ENCODE measurements at places on chromosomes 4 and X. TPM values are rescaled to one million over a fixed set of nuclear protein-coding genes. Genes with fewer than 3 reads are reported as not detected.

- H3K36me3 ChIP-seq, result no peaks in the 10 kb centered on the region
- H3K4me3 ChIP-seq, result no peak overlapping the region
- peaks cover 9% of the 10 kb centered on the region for H3K4me1 ChIP-seq
- DNase-seq, result no peak
- H3K27ac ChIP-seq, result no peak overlapping the region
- H3K27me3 ChIP-seq, result no peaks in the 10 kb centered on the region
These were observed 55.3 kb downstream of the APLN start for GRCh38 chrX:129599499-129599898.

GRCh38 chr4:181618896-181619295, 624.3 kb upstream of the TENM3 start:
- no peak for DNase-seq
- no peaks in the 10 kb centered on the region for H3K27me3 ChIP-seq
- H3K4me1 ChIP-seq, result no peaks in the 10 kb centered on the region
- H3K27ac ChIP-seq, result no peak overlapping the region
- no peaks in the 10 kb centered on the region for H3K36me3 ChIP-seq

DNA sequence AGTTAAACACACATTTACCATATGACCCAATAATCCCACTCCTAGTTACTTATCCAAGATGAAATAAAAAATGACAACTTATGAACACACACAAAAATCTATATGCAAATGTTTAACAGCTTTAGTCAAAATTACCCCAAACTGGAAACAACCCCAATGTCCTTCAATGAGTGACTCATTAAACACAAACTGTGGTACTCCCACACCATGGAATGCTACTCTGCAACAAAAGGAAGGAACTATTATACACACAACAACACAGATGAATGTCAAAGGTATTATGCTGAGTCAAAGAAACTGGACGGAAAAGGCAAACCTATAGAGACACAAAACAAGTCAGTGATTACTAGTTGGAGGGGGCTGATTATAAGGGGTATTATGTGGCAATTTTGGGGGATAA, 40.5 kb downstream of the MED14 start:
- DNase-seq, result no peak
- no peak overlapping the region for H3K4me3 ChIP-seq
- H3K4me1 ChIP-seq, result peaks cover 3% of the 10 kb centered on the region
- H3K27me3 ChIP-seq, result no peaks in the 10 kb centered on the region
- peaks cover 30% of the 10 kb centered on the region for H3K36me3 ChIP-seq

DNA sequence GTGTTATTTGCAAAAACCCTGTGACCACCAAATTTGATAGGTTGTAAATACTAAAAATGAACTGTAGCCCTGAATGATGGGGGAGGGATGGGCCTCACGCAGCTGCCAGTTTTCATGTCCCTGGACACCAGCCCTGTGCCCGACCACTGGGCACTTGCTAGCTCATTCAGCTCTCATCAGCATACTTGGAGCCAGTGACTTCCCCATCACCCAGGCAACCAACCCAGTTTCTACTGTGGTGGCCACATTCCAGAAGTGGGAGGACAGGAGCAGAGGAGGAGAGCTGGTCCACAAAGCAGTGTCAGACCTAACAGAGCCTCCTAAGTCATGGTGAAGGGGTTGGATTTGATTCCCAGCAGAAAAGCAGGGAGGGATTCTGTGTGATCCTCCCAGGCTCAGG, 128.2 kb downstream of the CPEB2 start:
- H3K4me1 ChIP-seq, result no peaks in the 10 kb centered on the region
- H3K36me3 ChIP-seq, result no peaks in the 10 kb centered on the region
- DNase-seq, result no peak
- H3K27ac ChIP-seq, result no peak overlapping the region
- H3K4me3 ChIP-seq, result no peak overlapping the region

GRCh38 chr4:98612318-98613250, 45.8 kb downstream of the TSPAN5 start:
- H3K27ac ChIP-seq, result no peak overlapping the region
- peaks cover 41% of the 10 kb centered on the region for H3K4me1 ChIP-seq
- H3K36me3 ChIP-seq, result peaks cover 8% of the 10 kb centered on the region
- no peaks in the 10 kb centered on the region for H3K27me3 ChIP-seq
- peak overlapping the region; percentile 1 for H3K4me3 ChIP-seq
- DNase-seq, result no peak

- no peaks in the 10 kb centered on the region for H3K27me3 ChIP-seq
- H3K4me3 ChIP-seq, result no peak overlapping the region
- DNase-seq, result no peak
- H3K4me1 ChIP-seq, result no peaks in the 10 kb centered on the region
These were observed 8.4 kb downstream of the ANK2 start for GRCh38 chr4:113057891-113058290.

- peaks cover 11% of the 10 kb centered on the region for H3K4me1 ChIP-seq
- peaks cover 41% of the 10 kb centered on the region for H3K36me3 ChIP-seq
- no peak for DNase-seq
- no peaks in the 10 kb centered on the region for H3K27me3 ChIP-seq
- H3K27ac ChIP-seq, result no peak overlapping the region
- no peak overlapping the region for H3K4me3 ChIP-seq
These were observed 63.2 kb downstream of the ANAPC10 start for GRCh38 chr4:145034727-145035211.

DNA sequence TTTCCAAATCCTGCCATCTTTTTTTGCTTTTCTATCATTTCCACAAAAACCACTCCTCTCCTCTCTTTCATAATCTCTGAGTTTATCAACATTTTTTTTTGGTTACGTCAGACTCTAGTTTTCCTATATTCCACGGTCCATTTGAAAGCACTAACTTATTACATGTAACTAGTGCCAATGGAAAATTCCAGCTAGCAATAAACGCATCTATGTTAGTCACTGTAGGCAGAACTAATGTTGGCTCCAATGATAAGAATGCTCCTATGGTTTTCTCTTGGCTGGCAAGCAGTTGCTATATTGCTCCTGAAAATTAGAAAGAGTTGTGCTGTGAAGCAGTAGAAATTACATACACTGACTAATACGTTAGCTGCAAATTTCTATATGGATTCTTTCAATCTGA, 634.6 kb upstream of the FTHL17 start:
- H3K4me1 ChIP-seq, result no peaks in the 10 kb centered on the region
- no peak overlapping the region for H3K4me3 ChIP-seq
- no peak for DNase-seq

DNA sequence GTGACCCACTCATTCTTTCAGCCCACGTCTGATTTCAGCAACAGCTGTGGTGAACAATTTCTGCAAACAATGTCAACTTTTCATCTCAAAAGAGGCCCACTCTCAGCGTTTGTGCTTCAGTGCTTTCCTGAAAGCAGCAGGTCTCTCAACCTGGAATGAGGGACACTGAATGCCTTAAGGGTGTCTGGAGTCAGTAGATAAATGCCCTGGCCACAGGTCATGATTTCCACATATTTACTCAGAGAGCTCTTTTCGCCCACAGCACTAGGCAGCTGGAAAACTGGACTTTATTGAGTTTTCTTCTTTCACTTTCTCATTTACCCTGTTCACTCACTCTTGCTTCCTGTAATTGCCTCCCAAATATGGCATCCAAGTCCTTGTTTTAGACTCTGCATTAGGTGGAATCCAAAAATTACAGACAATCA, 52.8 kb downstream of the NPFFR2 start:
- no peaks in the 10 kb centered on the region for H3K36me3 ChIP-seq
- no peaks in the 10 kb centered on the region for H3K4me1 ChIP-seq
- DNase-seq, result no peak
- no peaks in the 10 kb centered on the region for H3K27me3 ChIP-seq
- no peak overlapping the region for H3K27ac ChIP-seq
- no peak overlapping the region for H3K4me3 ChIP-seq

DNA sequence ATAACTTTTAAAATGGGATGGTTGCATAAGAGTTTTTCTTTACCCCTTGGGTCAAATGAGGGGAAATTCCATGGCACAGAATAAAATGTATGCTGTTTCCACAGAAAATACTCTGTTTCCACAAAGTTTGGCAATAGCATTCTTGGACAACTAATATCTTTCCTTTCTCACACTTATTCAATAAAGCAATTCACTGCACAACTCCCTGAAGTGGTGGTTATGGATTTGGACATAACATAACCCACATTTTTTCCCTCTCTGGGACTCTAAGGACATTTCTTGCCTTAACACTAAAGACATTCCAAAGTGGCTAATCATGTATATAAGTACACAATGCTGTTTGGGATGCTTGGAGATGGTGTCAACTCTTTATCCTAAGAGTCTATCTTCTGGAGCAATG, 51.7 kb upstream of the GPM6B start:
- H3K4me3 ChIP-seq, result no peak overlapping the region
- no peak overlapping the region for H3K27ac ChIP-seq
- H3K36me3 ChIP-seq, result no peaks in the 10 kb centered on the region
- no peak for DNase-seq

- H3K4me3 ChIP-seq, result no peak overlapping the region
- no peaks in the 10 kb centered on the region for H3K4me1 ChIP-seq
- DNase-seq, result no peak
- H3K27me3 ChIP-seq, result no peaks in the 10 kb centered on the region
These were observed 87.6 kb downstream of the SEL1L3 start for GRCh38 chr4:25775166-25775565.

GRCh38 chrX:139563251-139563650, 32.7 kb downstream of the F9 start:
- H3K36me3 ChIP-seq, result no peaks in the 10 kb centered on the region
- no peaks in the 10 kb centered on the region for H3K27me3 ChIP-seq
- H3K4me1 ChIP-seq, result no peaks in the 10 kb centered on the region
- no peak overlapping the region for H3K4me3 ChIP-seq
- H3K27ac ChIP-seq, result no peak overlapping the region
- no peak for DNase-seq

DNA sequence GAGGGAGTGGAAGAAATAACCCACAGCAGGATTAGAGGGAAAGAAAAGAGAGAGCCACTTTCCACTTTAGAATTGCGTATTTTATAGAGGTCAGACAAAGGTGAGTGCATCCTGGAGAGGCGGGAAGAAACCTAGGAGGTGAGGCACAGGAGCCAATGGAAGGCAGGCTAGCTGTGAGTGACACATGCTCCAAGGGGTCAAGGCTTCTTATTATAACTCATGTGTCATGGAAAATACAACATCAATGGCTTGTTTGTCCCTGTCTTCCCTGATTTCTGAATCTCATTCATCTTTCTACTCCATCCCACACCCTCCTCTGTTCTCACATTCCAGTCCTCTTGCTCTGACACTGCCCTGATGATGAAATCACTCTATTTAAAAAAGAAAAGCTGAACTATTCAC, 14.4 kb downstream of the ANXA3 start:
- DNase-seq, result no peak
- no peak overlapping the region for H3K4me3 ChIP-seq
- no peaks in the 10 kb centered on the region for H3K36me3 ChIP-seq
- no peaks in the 10 kb centered on the region for H3K4me1 ChIP-seq

DNA sequence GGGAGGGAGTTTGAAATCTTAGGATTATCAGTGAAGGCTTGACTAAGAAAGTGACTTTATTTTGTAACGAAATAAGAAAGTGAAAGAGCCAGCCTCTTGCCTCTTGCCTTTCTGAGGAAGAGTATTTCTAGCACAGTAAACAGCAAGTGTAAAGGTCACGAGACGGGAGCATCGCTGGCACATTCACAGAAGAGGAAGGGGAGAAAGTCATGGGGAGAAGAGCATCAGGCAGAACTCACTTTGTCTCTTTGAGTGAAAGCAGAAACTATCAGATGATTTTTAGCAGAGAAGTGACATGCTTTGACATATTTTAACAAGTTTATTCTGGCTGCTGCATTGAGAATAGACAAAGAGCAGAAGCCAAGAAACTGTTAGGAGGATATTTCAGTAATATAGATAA, 313.8 kb downstream of the CAMK2D start:
- H3K36me3 ChIP-seq, result peaks cover 16% of the 10 kb centered on the region
- DNase-seq, result peak; percentile 70
- H3K27ac ChIP-seq, result no peak overlapping the region
- H3K4me1 ChIP-seq, result peaks cover 28% of the 10 kb centered on the region
- H3K27me3 ChIP-seq, result no peaks in the 10 kb centered on the region

GRCh38 chr4:99301376-99302164, 10.8 kb upstream of the ADH1A start:
- no peak overlapping the region for H3K27ac ChIP-seq
- H3K4me1 ChIP-seq, result no peaks in the 10 kb centered on the region
- no peaks in the 10 kb centered on the region for H3K27me3 ChIP-seq
- no peaks in the 10 kb centered on the region for H3K36me3 ChIP-seq
- no peak for DNase-seq
- no peak overlapping the region for H3K4me3 ChIP-seq

- DNase-seq, result peak; percentile 67
- peaks cover 37% of the 10 kb centered on the region for H3K4me1 ChIP-seq
- H3K27me3 ChIP-seq, result no peaks in the 10 kb centered on the region
- peak overlapping the region; percentile 72 for H3K27ac ChIP-seq
- H3K4me3 ChIP-seq, result peak overlapping the region; percentile 61
- H3K36me3 ChIP-seq, result peaks cover 9% of the 10 kb centered on the region
These were observed 3.3 kb downstream of the HTT start for GRCh38 chr4:3077796-3078195.

GRCh38 chr4:77358315-77358928, 201.4 kb downstream of the CCNG2 start:
- H3K27me3 ChIP-seq, result peaks cover 3% of the 10 kb centered on the region
- DNase-seq, result peak; percentile 65
- no peaks in the 10 kb centered on the region for H3K36me3 ChIP-seq

GRCh38 chrX:41705680-41706374, 17.1 kb downstream of the GPR34 start:
- H3K4me1 ChIP-seq, result peaks cover 20% of the 10 kb centered on the region
- H3K4me3 ChIP-seq, result peak overlapping the region; percentile 8
- H3K36me3 ChIP-seq, result peaks cover 10% of the 10 kb centered on the region
- no peaks in the 10 kb centered on the region for H3K27me3 ChIP-seq
- peak overlapping the region; percentile 68 for H3K27ac ChIP-seq

GRCh38 chr4:21507439-21507838, 441.1 kb downstream of the KCNIP4 start:
- H3K27me3 ChIP-seq, result no peaks in the 10 kb centered on the region
- no peak overlapping the region for H3K27ac ChIP-seq

GRCh38 chrX:151621422-151621821, 57.9 kb downstream of the PASD1 start:
- no peaks in the 10 kb centered on the region for H3K4me1 ChIP-seq
- H3K27me3 ChIP-seq, result peaks cover 4% of the 10 kb centered on the region
- H3K36me3 ChIP-seq, result no peaks in the 10 kb centered on the region
- no peak overlapping the region for H3K4me3 ChIP-seq
- H3K27ac ChIP-seq, result no peak overlapping the region
- DNase-seq, result no peak

DNA sequence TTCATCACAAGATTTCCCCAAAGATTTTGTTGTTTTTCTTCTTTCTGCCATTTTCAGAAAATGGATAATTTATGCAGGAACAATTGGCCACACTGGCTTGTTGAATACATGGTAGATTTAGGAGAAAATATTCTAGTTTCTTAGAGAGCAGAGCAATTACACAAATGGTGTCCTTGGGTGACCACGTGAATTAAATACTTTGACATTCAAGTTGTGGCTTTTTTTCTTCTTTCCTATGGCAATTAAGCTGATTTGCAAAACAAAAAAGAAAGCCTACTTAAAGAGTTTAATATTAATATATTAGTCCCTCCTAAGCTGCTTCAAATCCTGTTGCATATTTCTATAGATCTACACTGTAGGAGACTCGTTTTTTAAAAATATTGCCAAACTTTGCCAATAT, 133.0 kb upstream of the HTR2C start:
- H3K4me1 ChIP-seq, result no peaks in the 10 kb centered on the region
- H3K27me3 ChIP-seq, result no peaks in the 10 kb centered on the region
- H3K27ac ChIP-seq, result no peak overlapping the region
- no peak for DNase-seq
- no peaks in the 10 kb centered on the region for H3K36me3 ChIP-seq

The DCHS2 gene
- total RNA-seq, result not detected

The PRDX4 gene
- 80.3 TPM for total RNA-seq

The MAGEC3 gene
- not detected for total RNA-seq

The ESX1 gene
- not detected for total RNA-seq

The CT55 gene
- total RNA-seq, result not detected

The EFNB1 gene
- 7.1 TPM for total RNA-seq

The GPRIN3 gene
- 26.8 TPM for total RNA-seq

The HTRA3 gene
- 0.12 TPM for total RNA-seq
